Urothelium cell line (cell line): ENCODE measurements at places on chromosomes 16 and 17.

DNA sequence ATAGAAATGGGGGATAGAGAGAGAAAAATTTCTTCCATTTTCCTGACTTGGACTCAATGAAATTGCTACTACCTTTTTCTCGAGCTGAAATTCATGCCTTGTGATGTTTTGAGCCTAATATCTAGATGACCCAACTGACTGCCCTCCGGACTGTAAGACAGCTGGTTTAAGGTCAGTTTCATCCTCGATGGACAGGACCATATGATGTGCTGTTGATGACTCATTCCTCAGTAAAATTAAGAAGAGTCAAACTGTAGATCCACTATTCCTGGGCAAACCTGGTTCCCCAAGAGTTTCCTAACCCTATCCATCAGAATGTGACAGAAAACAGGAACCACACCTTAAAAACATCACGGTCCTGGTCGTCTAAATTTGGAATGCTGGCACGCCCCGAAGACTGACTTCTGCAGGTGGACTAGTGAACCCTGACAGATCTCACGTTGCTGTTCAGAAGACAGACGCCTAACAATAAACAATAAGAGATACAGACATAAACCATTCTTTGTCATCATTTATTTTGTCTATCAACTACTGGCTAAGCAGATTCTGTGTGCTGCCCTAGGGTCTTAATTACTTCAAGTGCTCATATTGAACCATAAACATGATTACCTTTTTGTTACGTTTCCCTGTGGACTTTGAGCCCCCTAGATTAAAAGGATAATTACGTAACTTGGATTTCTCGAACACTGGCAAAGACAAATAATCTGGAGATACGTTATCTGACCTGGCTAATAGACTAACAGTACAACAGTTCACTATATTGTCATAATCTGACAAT is 45.1 kb upstream of the NOS2 start:
- DNase-seq: no peak

- DNase-seq: no peak
Observed at GRCh38 chr17:74806334-74806733, 30.2 kb upstream of the NAT9 start.

- no peak for DNase-seq
Observed at GRCh38 chr17:32654324-32654723, 167.5 kb downstream of the CDK5R1 start.

DNA sequence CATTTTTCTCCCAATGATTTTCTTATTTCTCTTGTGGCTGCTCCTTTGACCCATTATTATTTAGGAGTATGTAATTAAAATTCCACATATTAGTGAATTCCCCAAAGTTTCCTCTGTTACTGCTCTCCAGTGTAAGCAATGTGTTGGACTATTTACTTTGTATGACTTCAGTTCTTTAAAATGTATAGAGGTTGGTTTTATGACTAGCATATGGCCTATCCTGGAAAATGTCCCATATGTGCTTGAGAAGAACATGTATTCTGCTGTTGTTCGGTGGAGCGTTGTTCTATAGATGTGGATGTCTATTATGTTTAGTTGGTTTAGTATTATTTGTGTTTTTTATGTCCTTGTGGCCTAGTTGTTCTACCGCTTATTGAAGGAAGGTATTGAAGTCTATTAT is 6.0 kb upstream of the NT5M start:
- DNase-seq: no peak

DNA sequence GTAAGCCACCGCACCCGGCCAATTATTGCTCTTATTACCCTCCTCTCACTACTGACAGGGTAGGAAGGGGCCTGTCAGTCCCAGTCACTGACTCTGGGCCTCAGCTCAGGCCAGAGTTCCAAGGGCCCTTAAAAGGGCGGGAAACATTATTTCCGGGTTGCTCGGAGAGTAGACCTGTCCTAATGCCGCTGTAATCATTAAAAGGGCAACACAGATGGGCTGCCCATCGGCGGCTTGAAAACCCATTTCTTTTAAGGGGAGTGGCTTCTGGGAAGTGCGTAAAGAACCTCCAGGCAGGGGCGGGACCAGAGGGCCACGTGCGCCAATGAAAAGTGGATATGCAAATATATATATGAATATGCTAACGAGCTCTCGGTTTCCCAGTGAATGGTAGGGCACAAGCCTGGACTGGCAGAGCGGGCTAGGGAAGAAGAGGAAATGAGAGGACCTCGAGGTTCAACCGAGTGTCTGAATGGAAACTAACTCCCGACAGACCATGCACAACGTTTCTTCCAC is 26.6 kb downstream of the PIPOX start:
- no peak for DNase-seq

DNA sequence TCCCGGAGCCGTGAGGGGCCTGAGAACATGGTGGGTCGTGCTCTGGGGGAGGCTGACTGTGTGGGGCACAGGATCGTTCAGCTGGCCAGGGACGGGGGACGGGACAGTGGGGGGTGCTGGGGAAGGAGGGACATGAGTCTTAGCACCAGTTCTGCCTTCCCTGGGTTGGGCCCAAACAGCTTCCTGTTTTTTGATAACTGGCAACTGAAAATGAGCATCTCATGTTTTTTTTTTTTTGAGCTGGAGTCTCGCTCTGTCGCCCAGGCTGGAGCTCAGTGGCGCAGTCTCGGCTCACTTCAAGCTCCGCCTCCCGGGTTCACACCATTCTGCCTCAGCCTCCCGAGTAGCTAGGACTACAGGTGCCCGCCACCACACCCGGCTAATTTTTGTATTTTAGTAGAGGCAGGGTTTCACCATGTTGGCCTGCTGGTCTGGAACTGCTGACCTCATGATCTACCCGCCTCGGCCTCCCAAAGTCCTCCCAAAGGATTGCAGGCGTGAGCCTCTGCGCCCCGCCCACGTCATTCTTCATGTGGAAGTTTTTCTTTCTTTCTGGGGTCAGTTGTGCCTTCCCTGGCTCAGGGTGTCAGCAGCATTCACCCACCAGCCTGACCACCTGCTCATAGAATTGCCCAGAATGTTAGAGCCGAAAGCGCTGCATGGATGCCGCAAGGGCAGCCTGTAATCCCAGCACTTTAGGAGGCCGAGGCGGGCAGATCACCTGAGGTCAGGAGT is 6.4 kb downstream of the ASPSCR1 start:
- DNase-seq: no peak

DNA sequence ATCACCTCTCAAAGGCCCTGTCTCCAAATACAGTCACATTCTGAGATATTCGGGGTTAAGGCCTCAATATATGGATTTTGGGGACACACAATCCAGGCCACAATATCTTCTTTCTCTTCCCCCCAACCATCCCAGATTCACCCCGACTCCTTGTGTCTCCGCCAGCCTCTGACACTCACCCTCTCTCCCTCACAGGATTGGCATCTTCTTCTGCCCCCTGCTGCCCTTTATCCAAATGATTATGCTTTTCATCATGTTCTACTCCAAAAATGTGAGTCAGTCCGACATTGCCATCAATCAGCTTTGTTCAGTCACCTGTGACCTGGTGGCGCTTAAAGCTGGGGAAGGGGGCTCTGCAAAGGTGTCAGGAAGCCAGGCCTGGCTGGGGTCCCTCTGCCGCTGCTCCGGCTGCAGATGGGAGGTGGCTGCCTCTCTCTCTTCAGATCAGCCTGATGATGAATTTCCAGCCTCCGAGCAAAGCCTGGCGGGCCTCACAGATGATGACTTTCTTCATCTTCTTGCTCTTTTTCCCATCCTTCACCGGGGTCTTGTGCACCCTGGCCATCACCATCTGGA is 35.1 kb downstream of the GDE1 start:
- no peak for DNase-seq

- DNase-seq: peak; percentile 32
Observed at GRCh38 chr17:65677932-65678331, 116.5 kb upstream of the AXIN2 start.

GRCh38 chr17:50210240-50211225 is 9.1 kb upstream of the COL1A1 start:
- DNase-seq: peak; percentile 96

- no peak for DNase-seq
Observed at GRCh38 chr16:83363521-83363920, 444.3 kb upstream of the HSBP1 start.

- DNase-seq: no peak
Observed at GRCh38 chr17:74713171-74713755, 540 bp upstream of the CD300LF start.

- DNase-seq: no peak
Observed at GRCh38 chr17:42288803-42289610, 709 bp downstream of the STAT5A start.

DNA sequence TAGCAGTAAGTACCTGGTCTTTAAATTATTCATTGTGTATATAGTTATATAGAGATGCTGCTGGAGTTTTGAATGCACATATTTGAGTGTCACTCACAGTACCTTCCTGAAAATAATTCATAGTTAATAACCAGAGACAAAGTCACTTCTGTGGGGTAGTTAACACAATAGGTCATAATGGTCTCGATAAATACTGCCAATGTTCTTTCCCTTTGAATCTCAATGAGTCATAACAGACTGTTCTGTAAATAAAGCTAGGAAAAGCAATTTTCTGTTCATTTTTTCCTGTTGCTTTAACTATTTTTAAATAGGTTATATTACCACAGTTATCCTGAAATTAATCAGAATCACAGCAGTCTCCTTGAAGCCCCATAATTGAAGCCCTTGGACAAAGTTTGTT is 87.2 kb downstream of the MAP2K4 start:
- DNase-seq: no peak

- DNase-seq: peak; percentile 55
Observed at GRCh38 chr17:30433514-30433913, 43.7 kb upstream of the GOSR1 start.

DNA sequence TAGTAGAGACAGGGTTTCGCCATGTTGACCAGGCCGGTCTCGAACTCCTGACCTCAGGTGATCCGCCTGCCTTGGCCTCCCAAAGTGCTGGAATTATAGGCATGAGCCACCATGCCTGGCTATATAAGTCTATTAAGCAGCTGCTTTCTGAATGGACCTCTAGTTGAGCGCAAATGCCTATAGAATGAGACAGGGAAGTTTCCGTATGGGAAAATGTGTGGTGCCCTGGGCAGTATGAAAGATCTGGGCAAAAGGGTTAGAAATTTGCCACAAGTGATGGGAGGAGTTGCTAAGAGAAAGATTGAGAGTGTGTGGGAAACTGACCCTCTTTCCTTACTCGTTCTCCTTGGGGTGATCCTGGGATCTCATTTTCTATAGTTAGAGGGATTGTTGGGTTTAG is 26.3 kb downstream of the SLC6A2 start:
- DNase-seq: no peak

GRCh38 chr17:72392056-72393010 is 271.5 kb downstream of the SOX9 start:
- DNase-seq: peak; percentile 81

DNA sequence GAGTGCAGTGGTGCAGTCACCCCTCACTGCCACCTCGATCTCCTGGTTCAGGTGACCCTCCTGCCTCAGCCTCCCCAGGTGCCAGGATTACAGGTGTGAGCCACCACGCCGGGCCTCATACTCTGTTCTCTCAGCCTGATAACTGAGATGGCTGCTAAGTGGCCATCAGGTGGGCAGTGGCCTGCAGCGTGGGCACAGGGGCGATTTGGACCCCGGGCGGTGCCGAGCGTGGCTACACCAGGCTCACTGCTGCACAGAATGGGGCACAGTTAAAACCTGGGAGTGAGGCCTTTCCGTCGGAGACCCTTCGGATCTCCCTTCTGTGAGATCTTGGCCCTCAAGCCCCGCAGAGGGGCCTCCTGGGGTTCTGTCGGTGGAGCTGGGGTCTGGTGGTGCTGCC is 11.5 kb downstream of the CACNA1H start:
- DNase-seq: no peak

DNA sequence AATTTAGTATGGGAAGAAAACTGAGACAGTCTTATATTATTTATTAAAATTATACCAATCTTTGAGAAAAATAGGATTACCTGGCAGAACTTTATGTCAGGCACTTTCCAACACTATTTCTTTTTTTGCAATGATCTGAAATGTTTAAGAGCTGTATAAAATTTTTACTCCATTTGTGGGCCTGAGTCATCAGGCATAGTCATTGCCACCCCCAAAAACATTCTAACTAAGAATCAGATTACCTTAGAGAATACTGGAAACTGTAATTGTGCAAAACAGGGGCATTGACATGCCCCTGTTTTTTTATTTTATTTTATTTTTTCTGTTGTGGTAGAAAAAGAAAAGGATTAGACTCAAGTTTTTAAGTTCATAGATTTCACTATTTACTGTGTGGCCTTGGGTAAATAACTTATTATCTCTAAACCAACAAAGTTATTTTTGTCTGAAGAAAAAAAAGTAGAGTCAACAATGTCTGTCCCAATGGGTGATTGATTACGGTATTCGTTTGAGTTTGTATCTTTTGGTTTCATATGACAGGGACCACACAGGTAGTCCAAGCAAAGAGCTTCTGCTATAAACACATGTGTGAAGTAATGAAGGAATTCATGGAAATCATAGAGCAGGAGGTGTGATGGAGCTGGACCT is 24.6 kb downstream of the VAT1L start:
- no peak for DNase-seq

DNA sequence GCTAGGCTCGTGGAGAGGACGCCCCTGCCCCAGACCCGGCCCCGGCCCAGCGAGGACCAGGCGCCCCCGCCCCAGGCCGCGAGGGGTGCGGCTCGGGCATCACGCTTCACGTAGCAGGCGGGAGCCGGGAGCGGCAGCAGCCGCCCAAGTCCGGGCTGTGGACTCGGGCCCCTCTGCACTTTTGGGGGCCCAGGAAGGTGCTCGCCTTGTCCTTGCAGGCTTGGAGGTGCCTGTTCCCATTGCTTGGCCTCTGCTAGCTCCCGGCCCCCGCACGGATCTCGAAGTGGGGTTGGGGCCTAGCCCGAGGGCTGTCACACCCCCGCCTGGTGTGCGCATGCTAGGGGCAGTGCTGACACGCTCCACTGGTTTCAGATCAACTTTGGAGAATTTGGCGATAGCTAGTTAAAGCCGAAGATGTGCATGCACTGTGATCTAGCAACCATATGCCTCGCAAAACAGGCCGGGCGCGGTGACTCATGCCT is 55.7 kb downstream of the WSB1 start:
- DNase-seq: no peak

DNA sequence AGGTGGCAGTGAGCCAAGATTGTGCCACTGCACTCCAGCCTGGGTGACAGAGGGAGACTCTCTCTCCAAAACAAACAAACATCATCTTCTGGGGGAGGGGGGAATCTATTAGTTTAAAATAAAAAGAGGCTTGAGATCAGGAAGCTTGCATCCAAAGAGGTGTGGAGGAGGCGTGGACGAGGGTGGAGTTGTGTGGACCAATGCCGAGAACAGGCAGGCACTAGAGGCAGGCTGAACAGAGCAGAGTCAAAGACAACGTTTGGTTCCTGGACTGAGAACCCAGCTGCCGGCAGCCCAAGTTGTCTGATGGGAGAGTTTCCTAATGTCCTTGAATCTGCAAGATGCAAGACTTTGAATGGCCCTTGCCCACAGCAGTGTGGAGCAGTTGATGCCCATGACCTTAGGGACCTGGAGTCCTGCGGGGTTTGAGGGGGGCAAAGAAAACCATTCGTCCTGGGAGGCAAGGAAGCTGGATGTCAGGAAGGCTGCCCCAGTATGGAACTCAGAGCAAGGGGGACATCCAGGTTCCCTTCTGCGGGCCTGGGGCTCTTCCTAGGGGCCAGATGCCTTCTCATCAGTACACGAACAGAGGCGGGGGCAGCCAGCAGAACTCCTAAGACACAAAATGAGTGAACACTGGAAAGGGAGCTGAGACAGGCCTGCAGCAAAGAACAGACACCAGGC is 9.2 kb downstream of the TBC1D16 start:
- no peak for DNase-seq

GRCh38 chr17:8377422-8377821 is 918 bp upstream of the KRABD2 start:
- DNase-seq: no peak
